ENCODE measurements at places on chromosomes 3 and 15.

GRCh38 chr15:90002428-90002844 is 1.3 kb downstream of the ZNF710 start:
- DNase-seq: peak; percentile 70

GRCh38 chr3:139456386-139456785 is 19.9 kb downstream of the RBP2 start:
- no peak for DNase-seq

DNA sequence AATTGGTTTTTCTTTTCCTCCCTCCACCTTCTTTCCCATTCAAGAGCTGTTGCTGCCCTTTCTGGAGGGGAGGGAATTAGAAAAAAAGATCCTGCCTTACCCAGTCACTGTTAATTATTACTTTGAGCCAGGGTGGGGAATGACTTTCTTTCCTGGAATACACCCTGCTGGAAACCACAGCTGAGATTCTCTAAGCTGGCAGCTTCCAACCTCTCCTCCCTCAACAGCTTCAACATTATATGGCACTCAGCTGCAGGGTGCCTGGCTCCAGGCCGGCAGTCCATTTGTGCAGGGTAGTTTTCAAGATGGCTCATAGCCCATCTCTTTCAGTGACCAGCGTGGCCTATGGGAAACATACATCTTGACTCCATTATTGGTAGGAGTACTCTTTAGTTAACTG is 105.8 kb downstream of the UBE3A start:
- DNase-seq: no peak

- DNase-seq: peak; percentile 51
These were observed 30.2 kb downstream of the FAM174B start for GRCh38 chr15:92625251-92625980.
